Stimulated activated CD4-positive, alpha-beta T cell treated with anti-CD3 and anti-CD28 coated beads, TNF-alpha, amount 100 ng/mL, for 24 hours (primary cell): ENCODE measurements at places on chromosomes 4 and X.

GRCh38 chrX:111728096-111728495 lies 47.1 kb downstream of the ALG13 start:
- no peak for DNase-seq

GRCh38 chr4:31234494-31234893 lies 514.3 kb downstream of the PCDH7 start:
- no peak for DNase-seq

GRCh38 chrX:110182362-110182761 lies 135.5 kb downstream of the AMMECR1 start:
- DNase-seq, result no peak

DNA sequence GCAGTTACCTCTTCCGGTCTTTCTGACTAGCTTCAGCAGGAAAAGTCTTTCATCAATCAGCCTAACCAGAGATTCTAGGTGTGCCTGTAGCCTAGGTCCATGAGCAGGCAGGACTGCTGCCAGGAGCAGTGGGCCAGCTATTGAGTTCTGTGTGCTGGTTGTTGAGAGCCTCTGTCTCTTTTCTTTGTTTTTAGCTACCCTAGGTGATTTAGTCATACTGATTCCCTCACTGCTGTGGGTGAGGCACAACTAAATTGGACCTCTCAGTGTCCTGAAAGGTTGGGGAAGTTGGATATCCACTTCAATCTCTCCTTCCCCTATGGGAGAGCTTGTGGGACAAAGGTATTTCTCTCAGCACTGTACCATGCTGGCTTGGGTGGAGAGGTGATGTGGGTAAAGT lies 354.9 kb downstream of the GPAT3 start:
- no peak for DNase-seq

GRCh38 chrX:115563633-115564162 lies 2.7 kb downstream of the PLS3 start:
- DNase-seq, result no peak

DNA sequence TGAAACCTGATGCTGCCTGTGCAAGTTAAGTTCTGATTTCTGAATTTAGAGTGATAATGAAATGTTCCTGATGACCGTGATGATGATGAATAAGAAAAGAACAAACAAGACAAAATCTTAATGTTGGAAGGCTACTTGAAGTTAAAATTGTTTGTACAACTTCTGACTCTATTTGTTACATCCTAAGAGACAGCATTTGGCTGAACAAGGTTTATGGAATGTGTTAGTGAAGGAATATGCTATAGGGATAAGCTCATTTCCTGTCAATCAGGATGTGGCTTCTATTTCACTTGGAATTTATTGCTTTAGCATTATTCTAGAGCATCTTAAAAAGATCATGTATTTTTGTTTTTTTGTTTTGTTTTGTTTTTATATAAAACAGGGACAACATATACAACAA lies 267.5 kb downstream of the FAT4 start:
- no peak for DNase-seq
